ENCODE measurements at places on chromosomes 11 and 22.
A peak's percentile ranks its signal among the peaks of the same experiment; 100 is the strongest.

GRCh38 chr11:39102236-39102635 is 2357.2 kb downstream of the LRRC4C start:
- H3K4me3 ChIP-seq, result no peak overlapping the region
- no peaks in the 10 kb centered on the region for H3K4me1 ChIP-seq
- no peaks in the 10 kb centered on the region for H3K27me3 ChIP-seq
- no peaks in the 10 kb centered on the region for H3K36me3 ChIP-seq
- DNase-seq, result no peak

- no peak for DNase-seq
- H3K4me3 ChIP-seq, result no peak overlapping the region
- H3K27ac ChIP-seq, result no peak overlapping the region
- H3K27me3 ChIP-seq, result peaks cover 1% of the 10 kb centered on the region
Measured at GRCh38 chr11:102573851-102574250, 43.3 kb upstream of the MMP7 start.

GRCh38 chr11:82867495-82868082 is 32.6 kb downstream of the PRCP start:
- no peak overlapping the region for H3K4me3 ChIP-seq
- H3K27ac ChIP-seq, result no peak overlapping the region
- H3K4me1 ChIP-seq, result peaks cover 14% of the 10 kb centered on the region
- no peaks in the 10 kb centered on the region for H3K27me3 ChIP-seq
- DNase-seq, result peak; percentile 87
- no peaks in the 10 kb centered on the region for H3K36me3 ChIP-seq

GRCh38 chr11:64065712-64066111 is 30.0 kb downstream of the FLRT1 start:
- peaks cover 16% of the 10 kb centered on the region for H3K27me3 ChIP-seq
- H3K4me3 ChIP-seq, result no peak overlapping the region
- H3K4me1 ChIP-seq, result peaks cover 3% of the 10 kb centered on the region
- peaks cover 4% of the 10 kb centered on the region for H3K36me3 ChIP-seq
- DNase-seq, result no peak

GRCh38 chr22:28670756-28671155 is 8.9 kb downstream of the TTC28 start:
- no peak overlapping the region for H3K27ac ChIP-seq
- H3K36me3 ChIP-seq, result peaks cover 3% of the 10 kb centered on the region
- DNase-seq, result no peak
- H3K4me1 ChIP-seq, result peaks cover 21% of the 10 kb centered on the region
- peaks cover 36% of the 10 kb centered on the region for H3K27me3 ChIP-seq

- no peaks in the 10 kb centered on the region for H3K4me1 ChIP-seq
- H3K27ac ChIP-seq, result no peak overlapping the region
- no peaks in the 10 kb centered on the region for H3K36me3 ChIP-seq
- no peak overlapping the region for H3K4me3 ChIP-seq
- no peak for DNase-seq
Measured at GRCh38 chr11:130580891-130581492, 132.5 kb downstream of the ADAMTS15 start.

DNA sequence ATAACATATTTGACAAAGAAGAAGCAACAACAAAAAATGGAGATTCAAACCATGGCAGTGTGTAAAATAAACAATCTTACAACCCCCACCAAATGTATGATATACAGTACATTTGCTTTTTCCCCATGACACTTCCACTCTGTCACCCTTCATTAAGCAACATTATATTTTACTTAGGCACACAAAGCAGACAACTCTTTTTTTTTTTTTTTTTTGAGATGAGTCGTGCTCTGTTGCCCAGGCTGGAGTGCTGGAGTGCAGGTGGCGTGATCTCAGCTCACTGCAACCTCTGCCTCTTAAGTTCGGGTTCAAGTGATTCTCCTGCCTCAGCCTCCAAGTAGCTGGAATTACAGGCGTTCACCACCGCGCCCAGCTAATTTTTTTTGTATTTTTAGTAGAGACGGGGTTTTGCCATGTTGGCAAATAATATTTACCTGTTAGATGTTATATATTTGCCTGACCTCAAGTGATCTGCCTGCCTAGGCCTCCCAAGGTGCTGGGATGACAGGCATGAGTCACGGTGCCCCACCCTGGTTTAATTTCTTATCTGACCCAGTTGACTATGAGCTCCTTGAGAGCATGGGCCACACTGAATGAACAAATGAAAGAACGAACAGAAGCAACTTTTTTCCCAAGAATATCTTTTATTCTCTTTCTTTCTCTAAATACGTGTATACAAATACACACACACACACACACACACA is 5.5 kb upstream of the PCF11 start:
- no peaks in the 10 kb centered on the region for H3K36me3 ChIP-seq
- no peaks in the 10 kb centered on the region for H3K27me3 ChIP-seq
- H3K4me3 ChIP-seq, result no peak overlapping the region
- peaks cover 7% of the 10 kb centered on the region for H3K4me1 ChIP-seq
- no peak overlapping the region for H3K27ac ChIP-seq

DNA sequence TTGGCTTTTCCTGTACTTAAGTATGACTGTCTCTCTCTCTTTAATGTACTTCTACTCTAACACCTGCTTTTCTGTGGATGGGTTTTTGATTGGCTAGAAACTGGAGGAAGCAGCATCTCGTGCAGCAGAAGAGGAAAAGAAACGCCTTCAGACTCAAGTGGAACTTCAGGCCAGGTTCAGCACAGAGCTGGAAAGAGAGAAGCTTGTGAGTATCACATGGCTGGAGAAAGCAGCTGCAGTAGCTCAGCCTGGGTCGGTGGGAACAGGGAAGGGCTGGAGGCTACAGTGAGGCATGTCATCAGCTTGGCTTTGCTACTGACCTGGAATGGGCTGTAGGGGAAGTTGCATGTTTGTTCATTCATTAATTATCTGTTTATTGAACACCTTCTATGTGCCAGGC is 74.2 kb downstream of the SWAP70 start:
- H3K36me3 ChIP-seq, result peaks cover 15% of the 10 kb centered on the region
- H3K27ac ChIP-seq, result no peak overlapping the region
- no peak overlapping the region for H3K4me3 ChIP-seq
- no peaks in the 10 kb centered on the region for H3K27me3 ChIP-seq
- H3K4me1 ChIP-seq, result peaks cover 10% of the 10 kb centered on the region
- no peak for DNase-seq

- peaks cover 18% of the 10 kb centered on the region for H3K27me3 ChIP-seq
- H3K4me3 ChIP-seq, result no peak overlapping the region
- no peaks in the 10 kb centered on the region for H3K36me3 ChIP-seq
- DNase-seq, result no peak
- H3K4me1 ChIP-seq, result no peaks in the 10 kb centered on the region
- no peak overlapping the region for H3K27ac ChIP-seq
Measured at GRCh38 chr11:18844753-18845367, 53.3 kb upstream of the PTPN5 start.

GRCh38 chr22:33832558-33833151 is 87.6 kb downstream of the LARGE1 start:
- H3K27ac ChIP-seq, result no peak overlapping the region
- no peak overlapping the region for H3K4me3 ChIP-seq
- no peaks in the 10 kb centered on the region for H3K36me3 ChIP-seq
- no peaks in the 10 kb centered on the region for H3K4me1 ChIP-seq
- H3K27me3 ChIP-seq, result no peaks in the 10 kb centered on the region

DNA sequence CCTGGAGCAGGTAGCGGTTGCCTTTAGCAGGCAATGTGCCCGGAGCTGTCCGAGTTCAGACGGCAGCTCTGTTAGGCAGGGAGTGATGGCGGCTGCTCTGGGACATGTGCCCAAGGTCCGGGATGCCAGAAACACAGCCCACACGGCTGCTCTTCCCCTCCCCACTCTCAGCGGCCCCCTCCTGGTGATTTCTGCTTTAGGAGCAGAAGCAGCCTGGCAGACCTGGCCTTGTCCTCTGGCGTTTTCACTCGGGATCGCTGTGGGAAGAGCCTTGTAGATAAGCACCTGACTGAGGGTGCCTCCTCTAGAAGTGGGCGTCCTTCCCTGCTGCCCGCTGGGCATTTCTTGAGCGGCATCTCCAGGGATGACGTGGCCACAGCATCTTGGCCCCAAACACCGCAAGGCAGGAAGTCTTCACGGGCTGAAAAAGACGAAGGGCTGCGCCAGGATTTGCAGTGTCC is 392.2 kb downstream of the TBC1D22A start:
- H3K36me3 ChIP-seq, result peaks cover 7% of the 10 kb centered on the region
- no peaks in the 10 kb centered on the region for H3K27me3 ChIP-seq
- H3K4me1 ChIP-seq, result no peaks in the 10 kb centered on the region
- DNase-seq, result no peak
- H3K27ac ChIP-seq, result no peak overlapping the region

- H3K4me1 ChIP-seq, result peaks cover 3% of the 10 kb centered on the region
- no peak for DNase-seq
- H3K27ac ChIP-seq, result no peak within 1 kb of the TSS
- H3K36me3 ChIP-seq, result no peaks in the 10 kb centered on the region
- no peak within 1 kb of the TSS for H3K4me3 ChIP-seq
- H3K27me3 ChIP-seq, result peaks cover 49% of the 10 kb centered on the region
Measured at GRCh38 chr11:127000291-127000968, at the start of gene KIRREL3. Gene KIRREL3 (minus strand): TSS chr11:127000770.

Data from activated CD4-positive, alpha-beta T cell treated with anti-CD3 and anti-CD28 coated beads for 36 hours (primary cell).